ENCODE measurements at places on chromosomes 5 and 9. TPM values are rescaled to one million over a fixed set of nuclear protein-coding genes. Genes with fewer than 3 reads are reported as not detected.

DNA sequence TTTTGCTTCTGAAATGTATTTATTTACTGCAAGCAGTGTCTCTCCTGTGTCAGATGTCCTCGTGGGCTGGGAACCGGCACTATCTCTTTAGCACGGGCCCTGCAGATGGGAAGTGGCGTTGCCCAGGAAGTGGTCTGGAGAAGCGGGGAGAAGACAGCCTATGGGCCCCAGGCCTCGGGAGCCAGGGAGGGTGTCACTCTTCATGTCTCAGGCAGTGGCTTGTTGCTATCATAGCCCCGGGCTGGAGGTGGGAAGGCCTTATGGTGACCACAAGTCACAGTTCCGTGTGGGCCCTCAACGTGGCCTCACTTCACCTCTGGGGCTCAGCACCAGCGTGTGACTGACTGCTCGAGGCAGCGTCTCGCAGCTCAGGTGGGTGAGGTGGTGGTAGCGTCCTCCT, 41.4 kb downstream of the SYK start:
- H3K4me3 ChIP-seq, result no peak overlapping the region
- no peak for DNase-seq
- no peaks in the 10 kb centered on the region for H3K36me3 ChIP-seq
- H3K4me1 ChIP-seq, result no peaks in the 10 kb centered on the region

DNA sequence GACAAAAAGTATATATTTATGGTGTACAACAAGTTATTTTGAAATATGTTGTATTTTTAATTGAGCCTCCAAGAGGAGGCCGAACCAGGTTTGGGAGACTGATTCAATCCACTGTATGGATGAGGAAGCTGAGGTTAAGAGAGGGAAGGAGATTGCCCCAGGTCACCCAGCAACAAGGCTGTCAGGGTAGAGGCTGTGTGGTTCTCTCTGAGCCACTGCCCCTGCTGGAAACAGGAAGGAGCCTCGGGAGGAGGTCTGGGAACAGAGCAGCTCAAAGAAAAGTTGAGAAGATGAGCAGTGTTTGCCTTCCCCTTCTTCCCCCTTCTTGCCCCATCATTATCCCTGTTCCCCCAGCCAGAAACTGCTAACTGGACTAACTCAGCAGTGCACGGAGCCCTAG, 6.6 kb upstream of the FAT2 start:
- H3K27me3 ChIP-seq, result no peaks in the 10 kb centered on the region
- no peaks in the 10 kb centered on the region for H3K36me3 ChIP-seq
- DNase-seq, result no peak
- peak overlapping the region; percentile 91 for H3K27ac ChIP-seq

DNA sequence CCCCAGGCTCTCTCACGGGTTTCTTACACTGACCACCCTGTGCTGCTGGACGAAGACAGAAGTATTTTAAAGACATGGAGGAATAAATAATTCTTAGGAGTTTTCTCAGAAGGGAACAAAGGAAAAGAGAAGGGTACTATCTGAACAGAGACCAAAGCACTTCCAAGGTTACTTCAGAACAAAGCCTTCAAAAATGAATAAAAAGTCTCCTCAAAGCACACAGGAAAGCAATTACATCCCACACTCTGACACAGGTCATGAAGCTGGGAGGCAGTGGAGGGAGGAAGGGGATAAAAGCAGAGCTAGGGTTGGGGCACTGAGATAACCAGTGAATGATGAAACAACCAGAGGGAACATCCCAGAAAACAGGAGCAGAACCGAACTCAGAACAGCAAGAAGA, 151.8 kb downstream of the ARSB start:
- H3K4me3 ChIP-seq, result no peak overlapping the region
- no peak overlapping the region for H3K27ac ChIP-seq
- DNase-seq, result no peak
- H3K4me1 ChIP-seq, result no peaks in the 10 kb centered on the region
- H3K36me3 ChIP-seq, result no peaks in the 10 kb centered on the region

DNA sequence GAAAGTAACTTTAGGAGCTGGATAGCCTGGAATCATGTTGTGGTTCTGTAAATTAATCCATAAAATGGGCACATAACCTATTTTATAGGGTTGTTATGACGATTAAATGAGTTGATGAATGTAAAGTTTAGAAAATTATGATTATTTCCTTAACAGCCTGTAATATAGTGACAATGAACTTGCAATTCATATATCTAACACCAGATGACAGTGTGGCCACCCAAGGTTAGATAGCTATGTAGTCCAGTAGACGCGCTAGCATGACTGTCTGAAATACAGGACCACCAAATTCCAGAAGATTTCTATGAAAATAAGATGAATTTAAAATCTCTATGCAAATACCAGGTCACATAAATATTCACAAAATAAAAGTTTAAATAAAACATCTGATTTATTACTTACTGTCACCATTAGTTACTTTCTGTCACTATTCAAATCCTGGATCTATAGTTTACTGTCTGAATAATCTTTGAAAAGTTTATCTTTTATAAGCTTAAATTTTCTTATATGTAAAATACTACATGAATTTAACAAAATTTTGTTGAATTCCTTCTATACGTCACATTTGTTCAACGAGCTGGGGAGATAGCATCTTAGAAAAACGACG, 26.1 kb upstream of the MACIR start:
- no peaks in the 10 kb centered on the region for H3K4me1 ChIP-seq
- DNase-seq, result peak; percentile 71
- no peaks in the 10 kb centered on the region for H3K36me3 ChIP-seq
- H3K27ac ChIP-seq, result no peak overlapping the region
- H3K27me3 ChIP-seq, result no peaks in the 10 kb centered on the region

DNA sequence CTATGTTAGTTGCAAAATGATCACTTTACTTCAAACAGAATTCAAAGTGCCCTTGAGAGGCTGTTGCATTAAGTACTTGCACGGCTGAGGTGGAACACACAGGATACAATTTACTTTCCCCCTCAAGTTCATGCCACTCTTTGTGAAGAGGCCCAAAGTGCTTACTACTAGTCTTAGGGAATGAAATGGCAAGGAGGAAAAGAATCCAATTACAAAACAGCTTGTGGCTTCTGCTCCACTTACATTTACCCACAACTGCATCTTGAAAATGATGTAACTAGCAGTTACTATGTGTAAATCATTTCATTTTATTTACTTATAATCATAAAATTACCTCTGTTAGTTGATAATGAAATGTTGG, 14.6 kb downstream of the FOXD1 start:
- peaks cover 99% of the 10 kb centered on the region for H3K27me3 ChIP-seq
- no peak overlapping the region for H3K4me3 ChIP-seq
- DNase-seq, result no peak
- H3K27ac ChIP-seq, result no peak overlapping the region
- H3K36me3 ChIP-seq, result no peaks in the 10 kb centered on the region
- no peaks in the 10 kb centered on the region for H3K4me1 ChIP-seq

GRCh38 chr5:6829150-6829784, 116.0 kb downstream of the TENT4A start:
- no peak overlapping the region for H3K4me3 ChIP-seq
- no peak for DNase-seq
- H3K27ac ChIP-seq, result no peak overlapping the region
- no peaks in the 10 kb centered on the region for H3K36me3 ChIP-seq
- H3K4me1 ChIP-seq, result no peaks in the 10 kb centered on the region
- H3K27me3 ChIP-seq, result no peaks in the 10 kb centered on the region

DNA sequence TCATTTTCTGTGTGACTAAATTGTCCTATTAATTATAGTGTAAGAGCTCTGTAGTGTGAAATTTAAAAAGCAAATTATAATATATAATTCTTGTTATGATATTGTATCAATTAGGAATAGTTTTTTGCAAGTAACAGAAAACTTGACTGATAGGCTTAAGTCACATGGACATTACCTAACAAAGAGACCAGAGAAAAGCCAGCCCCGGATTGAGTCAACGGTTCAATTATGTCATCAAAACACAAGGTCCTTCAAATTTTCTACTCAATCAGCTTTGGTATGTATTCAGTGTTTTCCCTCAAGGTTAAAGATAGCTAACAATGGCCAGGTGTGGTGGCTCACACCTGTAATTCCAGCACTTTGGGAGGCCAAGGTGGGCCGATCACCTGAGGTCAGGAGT, 126.7 kb upstream of the PTGER4 start:
- no peak overlapping the region for H3K27ac ChIP-seq
- H3K4me1 ChIP-seq, result no peaks in the 10 kb centered on the region
- no peak overlapping the region for H3K4me3 ChIP-seq
- H3K36me3 ChIP-seq, result no peaks in the 10 kb centered on the region

DNA sequence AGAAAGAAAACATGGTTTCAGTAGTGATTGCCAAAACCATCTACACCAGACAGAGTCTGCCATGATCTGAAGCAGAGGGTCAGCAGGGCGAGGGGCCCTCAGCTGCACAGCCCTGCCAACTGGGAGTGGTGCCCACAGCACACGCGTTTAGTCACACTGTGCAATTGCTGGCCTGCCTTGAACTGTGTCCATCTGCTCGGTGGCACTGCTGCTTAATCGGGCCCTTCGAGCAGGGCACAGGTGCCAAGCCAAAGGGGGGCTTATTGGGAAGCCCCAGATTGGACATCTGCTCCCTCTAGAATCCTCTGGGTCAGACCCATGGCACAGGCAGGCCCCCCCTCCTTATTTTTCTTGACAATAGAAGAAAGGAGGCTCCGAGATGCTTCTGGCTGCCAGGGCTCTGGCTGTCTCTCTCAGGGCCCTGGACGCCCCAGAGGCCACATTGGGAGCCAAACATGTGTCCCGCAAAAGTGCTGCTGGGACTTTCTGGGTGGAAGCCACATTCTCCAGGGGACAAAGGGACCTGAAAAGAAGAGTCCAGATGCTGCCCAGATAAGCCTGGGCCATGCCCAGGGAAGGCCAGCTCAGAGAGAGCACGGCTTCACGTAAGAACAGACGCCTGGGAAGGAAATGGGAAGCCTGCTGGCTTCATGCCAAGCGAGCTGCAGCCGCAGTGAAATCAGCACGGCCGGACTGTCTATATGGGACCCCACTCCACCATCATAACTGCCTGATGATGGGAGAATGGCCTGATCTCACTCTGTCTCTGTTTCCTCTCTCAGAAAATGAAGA, 349.2 kb downstream of the GADD45G start:
- H3K36me3 ChIP-seq, result no peaks in the 10 kb centered on the region
- H3K4me3 ChIP-seq, result no peak overlapping the region
- no peaks in the 10 kb centered on the region for H3K4me1 ChIP-seq

DNA sequence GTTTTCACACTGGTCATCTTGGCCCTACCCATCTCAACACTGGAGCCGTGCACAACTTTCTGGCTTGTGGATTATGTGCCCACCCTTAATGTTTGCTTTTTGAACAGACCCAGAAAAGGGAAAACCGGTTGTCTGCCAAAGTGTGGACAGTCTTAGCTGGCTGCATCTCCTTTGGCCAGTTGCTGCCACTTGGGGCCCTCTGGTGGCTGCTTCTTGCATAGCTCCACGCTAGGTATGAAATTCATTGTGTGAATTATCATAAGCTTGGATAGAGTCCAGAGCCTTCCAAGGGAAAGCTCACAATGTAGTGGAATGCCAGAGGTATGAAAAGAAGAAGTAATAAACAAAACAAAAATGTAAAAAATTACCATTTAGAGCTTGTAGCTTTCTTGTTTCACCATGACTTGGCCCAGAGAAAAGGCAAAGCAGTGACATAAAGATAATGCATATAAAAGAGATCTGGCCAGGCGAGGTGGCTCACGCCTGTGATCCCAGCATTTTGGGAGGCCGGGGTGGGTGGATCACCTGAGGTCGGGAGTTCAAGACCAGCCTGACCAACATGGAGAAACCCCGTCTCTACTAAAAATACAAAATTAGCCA, 12.5 kb upstream of the SLC36A3 start:
- DNase-seq, result peak; percentile 83
- no peak overlapping the region for H3K27ac ChIP-seq
- H3K4me3 ChIP-seq, result no peak overlapping the region

DNA sequence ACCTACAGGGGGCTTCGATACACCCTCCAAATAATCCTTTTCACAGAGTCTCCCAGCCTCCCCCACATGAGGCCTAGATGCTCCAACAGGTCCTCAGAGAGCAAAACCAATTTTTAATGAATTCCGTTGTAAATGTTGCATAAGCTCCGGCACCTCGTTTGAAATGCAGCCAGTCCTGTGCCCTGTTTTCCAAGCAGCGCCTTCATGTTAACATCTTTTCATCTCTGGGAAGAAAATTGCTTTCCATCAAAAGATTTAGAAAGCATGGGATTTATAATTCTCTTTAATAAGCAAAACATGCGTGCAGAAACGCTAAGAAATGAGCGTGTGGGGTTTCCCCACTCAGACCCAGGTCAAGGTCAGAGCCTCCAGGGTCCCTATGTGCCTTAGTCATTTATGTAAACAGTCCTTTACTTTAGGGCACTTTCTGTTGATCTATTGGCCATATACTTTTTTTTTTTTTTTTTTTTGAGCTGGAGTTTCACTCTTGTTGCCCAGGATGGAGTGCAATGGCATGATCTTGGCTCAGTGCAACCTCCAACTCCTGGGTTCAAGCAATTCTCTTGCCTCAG, 177.5 kb upstream of the S1PR3 start:
- no peak for DNase-seq
- H3K4me1 ChIP-seq, result peaks cover 38% of the 10 kb centered on the region
- no peaks in the 10 kb centered on the region for H3K36me3 ChIP-seq
- H3K27me3 ChIP-seq, result no peaks in the 10 kb centered on the region

GRCh38 chr5:41955432-41956024, 30.4 kb downstream of the FBXO4 start:
- no peak overlapping the region for H3K4me3 ChIP-seq
- DNase-seq, result no peak
- no peaks in the 10 kb centered on the region for H3K27me3 ChIP-seq

DNA sequence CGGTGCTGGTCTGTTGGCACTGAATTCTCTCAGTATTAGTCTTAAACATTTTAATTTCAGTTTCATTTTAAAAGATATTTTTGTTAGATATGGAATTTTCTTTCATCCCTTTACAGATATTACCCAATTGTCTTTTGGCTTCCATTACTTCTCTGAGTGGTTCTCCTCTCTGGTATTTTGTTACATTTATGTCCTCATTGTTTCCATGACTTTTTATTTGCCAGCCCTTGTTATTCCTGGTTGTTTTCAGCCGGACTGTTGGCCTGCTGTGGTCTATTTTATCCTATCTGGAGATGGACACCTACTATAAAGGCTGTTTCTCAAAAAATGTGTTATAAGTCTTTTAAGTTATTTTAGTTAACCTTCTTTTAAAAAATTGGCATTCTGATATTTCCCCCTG, 117.2 kb downstream of the ARHGEF28 start:
- H3K4me3 ChIP-seq, result no peak overlapping the region
- no peaks in the 10 kb centered on the region for H3K4me1 ChIP-seq

DNA sequence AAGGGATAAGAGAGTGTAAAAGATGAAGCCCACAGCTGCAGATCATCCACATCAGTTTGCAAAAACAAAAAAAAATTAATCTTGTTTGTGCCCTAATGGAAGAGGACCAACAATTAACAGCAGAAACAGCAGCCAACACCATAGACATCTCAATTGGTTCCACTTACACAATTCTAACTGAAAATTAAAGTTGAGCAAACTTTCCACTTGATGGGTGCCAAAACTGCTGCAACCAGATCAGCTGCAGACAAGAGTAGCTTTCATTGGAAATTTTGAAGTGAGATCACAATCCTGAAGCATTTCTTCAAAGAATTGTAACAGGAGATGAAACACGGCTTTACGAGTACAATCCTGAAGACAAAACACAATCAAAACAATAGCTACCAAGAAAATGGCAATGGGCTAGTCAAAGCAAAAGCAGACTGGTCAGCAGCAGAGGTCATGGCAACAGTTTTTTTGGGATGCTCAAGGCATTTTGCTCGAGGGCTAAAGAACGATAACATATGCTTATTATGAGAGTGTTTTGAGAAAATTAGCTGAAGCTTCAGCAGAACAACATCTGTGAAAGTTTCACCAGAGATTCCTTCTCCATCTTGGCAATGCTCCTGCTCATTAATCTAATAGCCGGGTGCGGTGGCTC, 4.1 kb upstream of the RBM27 start:
- DNase-seq, result no peak
- no peaks in the 10 kb centered on the region for H3K27me3 ChIP-seq

SELENOP gene
- total RNA-seq, result 83.0 TPM

ADAM19 gene
- 8.8 TPM for total RNA-seq

NPR3 gene
- 2.7 TPM for total RNA-seq
